Hindlimb muscle (tissue), 1 donor: ENCODE measurements at places on chromosomes 6 and 20. TPM values are rescaled to one million over a fixed set of nuclear protein-coding genes. Genes with fewer than 3 reads are reported as not detected.

CCN6 gene
- 0.28 TPM for polyA plus RNA-seq

THEMIS gene
- not detected for polyA plus RNA-seq

GNMT gene
- polyA plus RNA-seq = 0.49 TPM

APOBEC2 gene
- 433 TPM for polyA plus RNA-seq

CGA gene
- 0.54 TPM for polyA plus RNA-seq

GMPR gene
- 55.0 TPM for polyA plus RNA-seq

CCM2L gene
- 6.8 TPM for polyA plus RNA-seq

SNAP25 gene
- 1.1 TPM for polyA plus RNA-seq

ADGRF1 gene
- polyA plus RNA-seq = 0.08 TPM

IFT52 gene
- 21.8 TPM for polyA plus RNA-seq

CST4 gene
- polyA plus RNA-seq = not detected

TP53TG5 gene
- polyA plus RNA-seq = 0.89 TPM

VGLL2 gene
- polyA plus RNA-seq = 82.7 TPM

PGC gene
- polyA plus RNA-seq = not detected
